Activated T-cell treated with anti-CD3 and anti-CD28 coated beads for 24 hours (primary cell): ENCODE measurements at places on chromosomes 5 and 9.

DNA sequence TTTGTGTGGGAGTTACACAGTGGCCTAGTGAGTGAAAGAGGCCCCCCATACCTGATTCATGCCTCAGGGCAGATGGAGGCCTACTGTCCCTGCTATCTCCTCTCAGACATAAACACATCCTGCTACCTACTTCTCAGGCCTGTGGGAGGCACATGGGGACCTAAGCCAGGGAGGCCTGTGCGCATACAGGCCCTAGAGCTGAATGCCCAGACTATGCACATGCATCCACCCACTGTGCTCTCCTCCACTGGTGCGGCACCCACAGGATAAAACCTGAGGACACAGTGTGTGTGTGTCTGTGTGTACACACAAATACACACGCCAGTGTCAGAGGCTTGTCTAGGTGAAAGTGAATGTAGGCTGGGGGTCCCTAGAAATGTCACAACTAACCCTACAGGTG is 1.4 kb downstream of the PAX5 start:
- DNase-seq: no peak

DNA sequence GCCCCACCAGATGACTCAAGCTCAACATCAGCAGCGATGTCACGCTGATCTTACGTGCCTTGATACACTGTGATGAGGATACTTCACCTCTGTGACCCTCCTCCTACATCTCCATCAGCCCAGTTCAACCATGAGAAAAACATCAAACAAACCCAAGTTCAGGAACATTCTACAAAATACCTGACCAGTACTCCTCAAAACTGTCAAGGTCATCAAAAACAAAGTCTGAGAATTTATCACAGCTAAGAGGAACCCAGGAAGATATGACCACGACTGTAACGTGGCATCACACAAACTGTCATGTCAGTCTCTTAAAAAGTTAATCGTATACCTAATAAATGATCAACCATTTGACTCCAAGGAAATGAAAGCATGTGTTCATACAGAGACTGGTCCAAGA is 90.8 kb downstream of the COL23A1 start:
- no peak for DNase-seq

DNA sequence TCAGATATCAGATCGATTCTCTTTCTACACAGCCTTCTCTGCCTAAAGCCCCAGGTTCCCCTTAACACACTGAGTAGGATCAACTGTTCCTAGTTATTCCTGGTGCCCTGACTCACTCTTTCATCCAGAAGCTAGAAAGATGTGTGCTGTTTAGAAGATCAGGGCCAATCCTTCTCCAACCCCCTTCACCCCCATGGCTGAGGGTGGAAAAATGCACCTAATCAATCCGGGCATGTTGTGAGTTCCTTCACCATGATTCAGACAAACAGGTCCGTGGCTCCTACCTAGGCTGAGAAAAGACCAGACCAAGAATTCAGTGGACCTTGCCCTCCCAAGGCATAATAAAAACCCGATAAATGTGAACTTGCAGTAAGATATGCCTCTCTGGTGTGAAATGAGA is 85.4 kb upstream of the EQTN start:
- DNase-seq: no peak

GRCh38 chr5:39164016-39164415 is 55.3 kb downstream of the FYB1 start:
- no peak for DNase-seq

DNA sequence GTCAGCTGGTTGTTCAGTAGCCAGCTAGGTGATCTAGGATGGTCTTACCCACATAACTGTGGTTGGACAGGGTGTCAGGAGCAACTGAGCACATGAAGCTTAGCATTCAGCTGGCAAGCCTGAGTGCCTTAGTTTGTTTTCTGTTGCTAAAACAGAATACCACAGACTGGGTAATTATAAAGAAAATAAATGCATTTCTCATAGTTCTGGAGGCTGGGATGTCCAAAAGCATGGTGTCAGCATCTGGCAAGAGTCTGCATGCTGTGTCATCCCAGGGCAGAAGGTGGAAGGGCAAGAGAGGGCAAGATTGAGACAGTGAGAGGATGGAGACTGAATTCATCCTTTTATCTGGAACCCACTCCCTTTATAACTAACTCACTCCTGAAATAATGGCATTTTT is 921.5 kb downstream of the TLE4 start:
- DNase-seq: no peak

GRCh38 chr5:141508798-141509611 is 20.1 kb downstream of the PCDHGC5 start:
- no peak for DNase-seq

DNA sequence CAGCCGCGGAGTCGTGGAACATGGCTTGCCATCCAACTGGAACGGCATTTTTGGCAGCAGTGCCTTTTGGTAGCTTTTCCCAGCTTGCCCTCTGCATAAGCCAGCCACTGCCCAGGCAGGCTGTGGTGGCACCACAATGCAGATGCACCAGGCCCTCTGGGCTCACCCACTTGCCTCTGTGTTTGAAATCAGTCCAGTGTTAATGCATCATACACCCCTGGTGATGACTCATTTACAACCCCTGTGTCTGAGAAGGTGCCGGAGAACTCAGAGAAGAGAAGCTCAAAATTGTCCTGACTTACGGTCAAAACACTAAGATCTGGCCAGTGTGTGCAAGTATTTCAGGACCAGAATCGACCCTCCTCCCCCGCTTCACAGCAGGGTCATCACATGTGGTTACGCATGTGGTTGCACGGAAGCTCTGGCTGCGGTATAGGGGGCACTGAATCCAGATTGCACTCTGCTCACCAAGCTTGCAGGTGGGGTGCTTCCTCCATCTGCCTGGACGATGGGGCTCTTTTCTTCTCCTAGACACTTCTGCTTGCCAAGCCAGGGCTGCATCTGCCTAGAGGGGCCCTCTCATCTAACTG is 66.5 kb upstream of the SMIM15 start:
- DNase-seq: no peak

GRCh38 chr9:89780959-89781358 is 176.1 kb downstream of the GADD45G start:
- DNase-seq: no peak

GRCh38 chr5:86500947-86501346 is 116.8 kb upstream of the COX7C start:
- DNase-seq: no peak

GRCh38 chr5:150302301-150303069 is at the start of gene ARSI:
TSS of gene ARSI (minus strand) at chr5:150302905. CDS start at chr5:150302373, 532 bp downstream.
- no peak for DNase-seq

DNA sequence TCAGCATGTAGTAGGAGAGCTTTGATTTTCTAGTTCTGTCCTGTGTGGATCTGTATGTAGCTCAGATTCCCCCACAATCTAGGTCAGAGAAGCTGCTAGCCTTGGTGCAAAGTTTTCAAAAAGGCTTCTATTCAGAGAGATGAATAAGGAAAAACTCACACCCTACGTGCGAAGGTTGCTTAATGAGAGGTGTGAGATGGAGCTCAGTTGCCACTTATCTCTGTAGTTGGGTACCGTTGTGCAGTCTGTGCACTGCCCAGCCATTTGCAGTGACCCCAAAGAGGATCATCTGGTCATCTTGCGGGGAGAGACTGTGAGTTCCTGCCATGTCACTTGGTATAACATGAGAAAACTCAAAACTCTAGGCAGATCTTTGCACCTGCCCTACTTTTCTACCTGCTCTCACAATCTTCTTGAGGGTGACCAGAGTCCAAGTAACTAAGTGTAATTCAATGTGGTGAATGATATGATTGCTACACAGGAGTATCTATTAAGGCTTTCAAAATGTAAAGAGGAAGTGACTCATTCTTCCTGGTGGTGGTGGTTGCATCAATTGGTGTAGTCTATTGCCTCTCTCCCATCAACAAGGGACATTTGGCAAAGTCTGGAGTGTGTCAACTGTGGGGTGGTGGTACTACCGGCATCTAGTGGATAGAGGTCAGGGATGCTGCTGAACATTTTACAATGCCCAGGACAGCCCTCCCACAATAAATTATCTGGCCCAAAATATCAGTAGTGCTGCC is 65.2 kb downstream of the TMC1 start:
- DNase-seq: peak; percentile 3

- DNase-seq: no peak
Measured at GRCh38 chr5:168772316-168772961, 193.3 kb upstream of the PANK3 start.

DNA sequence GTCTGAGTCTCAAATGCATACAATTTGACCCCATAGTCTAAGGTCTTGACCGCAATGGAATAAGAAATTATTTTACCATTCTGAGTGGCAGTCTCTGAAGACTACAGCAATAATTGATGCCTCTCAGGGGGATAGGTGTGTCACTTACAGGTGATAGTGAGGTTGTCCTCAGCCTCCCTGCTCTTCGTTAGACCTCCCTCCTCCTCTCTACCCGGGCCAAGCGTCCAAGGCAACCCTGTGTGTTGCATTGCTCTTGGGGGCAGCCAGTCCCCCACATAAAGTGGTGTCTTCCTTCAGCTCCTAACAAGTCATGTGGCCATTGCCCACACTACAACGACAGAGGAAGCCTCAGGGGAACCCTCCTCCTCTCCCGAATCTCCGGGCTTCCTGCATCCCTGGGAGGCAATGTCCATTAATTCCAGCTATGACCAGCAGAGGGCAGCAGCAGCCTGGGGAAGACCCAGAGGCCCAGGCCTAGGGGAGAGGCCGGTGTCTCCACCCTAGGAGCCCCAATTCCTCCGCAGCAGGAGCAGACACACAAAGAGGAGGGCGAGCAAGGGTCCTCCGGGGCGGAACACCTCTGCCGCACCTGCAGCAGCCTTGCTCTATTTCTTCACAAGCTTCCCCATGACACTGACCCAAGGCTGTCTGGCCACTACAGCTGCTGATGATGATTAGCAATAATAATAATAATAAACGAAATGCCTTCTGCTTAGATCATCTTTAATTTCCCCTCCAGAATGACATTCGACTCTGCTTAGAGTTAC is 134.8 kb downstream of the KCNIP1 start:
- DNase-seq: peak; percentile 60

DNA sequence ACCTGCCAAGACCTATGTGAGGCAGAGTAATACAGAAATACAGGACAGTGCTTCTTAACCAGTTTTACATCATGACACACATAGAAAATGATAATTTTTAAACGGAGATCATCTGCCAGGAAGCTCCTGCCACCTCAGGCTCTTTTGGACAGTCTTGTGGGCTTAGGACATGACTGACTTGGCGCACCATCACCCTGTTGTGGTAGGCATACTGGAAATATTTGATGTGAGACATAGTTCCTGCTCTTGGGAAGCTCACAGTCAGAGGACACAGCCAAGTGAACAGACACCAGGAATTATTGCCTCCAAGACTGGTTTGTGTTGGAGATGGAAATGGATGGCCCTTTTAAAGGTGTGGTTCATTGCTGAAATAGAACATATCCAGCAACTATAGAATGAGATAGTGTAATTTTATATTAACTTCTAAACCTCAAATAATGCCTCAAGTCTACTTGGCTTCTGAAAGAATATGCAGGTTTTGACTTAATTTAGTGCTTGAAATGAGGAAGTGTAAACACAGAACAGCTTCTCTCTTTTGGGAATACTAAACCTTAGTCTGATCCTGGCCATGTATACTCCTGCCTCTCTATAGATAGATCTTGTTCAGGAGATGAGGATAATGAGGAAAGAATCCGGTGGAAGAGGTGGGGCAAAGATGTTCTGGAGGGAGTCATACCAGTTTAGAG is 19.7 kb downstream of the CPEB4 start:
- DNase-seq: no peak

DNA sequence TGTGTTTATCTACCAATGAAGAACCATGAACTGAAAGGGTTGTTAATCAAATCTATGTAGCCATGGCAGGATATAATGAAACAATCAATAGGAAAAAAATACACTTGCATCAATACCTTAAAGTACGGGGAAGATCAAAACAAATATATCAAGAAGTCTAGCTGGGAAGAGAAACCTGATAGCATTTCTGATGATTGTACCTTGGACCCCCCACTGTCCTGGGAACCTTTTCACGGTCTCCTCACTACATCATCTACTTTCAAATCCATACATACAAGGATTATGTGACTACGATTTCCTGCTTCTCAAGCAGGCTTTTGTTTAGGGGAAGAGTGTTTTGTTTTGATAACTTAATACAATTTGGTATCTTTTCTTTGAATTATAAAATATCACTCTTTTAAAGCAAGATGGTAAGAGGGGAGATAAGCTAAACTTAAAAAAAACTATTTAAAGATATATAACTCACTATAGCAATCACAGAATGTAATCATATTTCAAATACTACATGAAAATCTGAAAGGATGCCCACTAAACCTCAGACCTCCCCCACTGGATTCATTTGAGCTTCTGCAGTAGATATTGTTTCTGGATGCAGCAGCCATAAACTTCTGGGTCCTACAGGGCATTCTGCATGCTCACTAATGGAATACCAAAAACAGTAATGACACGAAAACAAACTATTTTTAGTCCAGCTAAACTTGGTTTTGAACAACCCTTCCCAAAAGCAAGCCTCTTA is 8.0 kb downstream of the EBF1 start:
- no peak for DNase-seq

GRCh38 chr9:136239983-136240330 is 5.7 kb downstream of the QSOX2 start:
- DNase-seq: no peak

- DNase-seq: no peak
Measured at GRCh38 chr9:134190232-134191121, 26.1 kb upstream of the RNU6ATAC start.

- DNase-seq: no peak
Measured at GRCh38 chr9:70007831-70008230, 35.8 kb upstream of the MAMDC2 start.

GRCh38 chr5:39355324-39355723 is 9.0 kb downstream of the C9 start:
- no peak for DNase-seq

DNA sequence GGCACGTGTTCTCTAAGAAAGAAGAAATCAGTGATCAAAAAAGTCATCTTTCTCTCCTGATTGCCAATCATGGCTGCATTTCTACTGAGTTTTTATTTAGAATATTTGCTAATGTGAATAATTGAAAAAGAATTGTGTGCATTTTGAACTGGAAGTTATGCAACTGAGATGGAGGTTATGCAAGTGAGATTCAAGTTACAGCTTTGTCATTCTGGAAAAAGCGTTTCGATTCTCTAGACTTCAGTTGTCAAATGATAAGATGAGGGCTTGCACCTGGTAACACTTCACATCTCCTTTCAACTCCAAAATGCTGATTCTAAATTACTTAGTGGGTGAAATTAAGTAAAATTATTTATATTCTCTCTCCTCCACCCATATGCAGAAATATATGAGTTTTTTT is 36.4 kb downstream of the C6 start:
- no peak for DNase-seq

DNA sequence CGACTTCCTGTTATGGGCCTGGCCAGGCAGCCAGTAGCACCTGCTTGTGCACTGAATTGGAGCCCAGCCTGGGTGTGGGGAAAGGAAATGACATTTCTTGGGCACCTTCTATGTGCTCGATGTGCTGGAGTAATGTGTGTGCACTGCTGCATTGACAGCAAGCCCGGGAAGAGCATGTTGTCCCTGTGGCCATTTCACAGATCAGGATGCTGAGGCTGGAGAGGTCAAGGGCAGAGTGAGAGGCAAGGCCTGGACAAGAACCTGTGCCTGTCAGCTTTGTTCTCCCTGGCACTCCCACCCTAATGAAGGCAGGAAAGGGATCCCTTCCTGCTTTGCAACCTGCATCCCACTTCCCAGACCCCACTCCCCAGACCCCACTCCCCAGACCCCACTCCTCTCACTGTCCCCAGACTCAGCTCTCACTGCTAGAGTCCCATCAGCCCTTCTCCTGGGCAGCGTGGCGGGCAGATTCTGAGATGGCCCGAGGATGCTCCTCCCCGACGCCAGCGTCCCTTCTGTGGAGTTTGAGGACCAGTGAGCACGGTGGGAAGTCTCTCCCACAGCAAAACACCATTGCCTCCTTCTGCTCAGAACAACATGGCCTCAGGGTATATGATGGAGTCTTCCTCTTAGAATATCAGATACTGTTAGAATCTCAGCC is 49.6 kb downstream of the BARX1 start:
- no peak for DNase-seq
